NCI-H1417 treated with DMSO at 0.1 percent for 48 hours (cell line): ENCODE measurements at places on chromosomes 7 and 10.
A peak's percentile ranks its signal among the peaks of the same experiment; 100 is the strongest.

DNA sequence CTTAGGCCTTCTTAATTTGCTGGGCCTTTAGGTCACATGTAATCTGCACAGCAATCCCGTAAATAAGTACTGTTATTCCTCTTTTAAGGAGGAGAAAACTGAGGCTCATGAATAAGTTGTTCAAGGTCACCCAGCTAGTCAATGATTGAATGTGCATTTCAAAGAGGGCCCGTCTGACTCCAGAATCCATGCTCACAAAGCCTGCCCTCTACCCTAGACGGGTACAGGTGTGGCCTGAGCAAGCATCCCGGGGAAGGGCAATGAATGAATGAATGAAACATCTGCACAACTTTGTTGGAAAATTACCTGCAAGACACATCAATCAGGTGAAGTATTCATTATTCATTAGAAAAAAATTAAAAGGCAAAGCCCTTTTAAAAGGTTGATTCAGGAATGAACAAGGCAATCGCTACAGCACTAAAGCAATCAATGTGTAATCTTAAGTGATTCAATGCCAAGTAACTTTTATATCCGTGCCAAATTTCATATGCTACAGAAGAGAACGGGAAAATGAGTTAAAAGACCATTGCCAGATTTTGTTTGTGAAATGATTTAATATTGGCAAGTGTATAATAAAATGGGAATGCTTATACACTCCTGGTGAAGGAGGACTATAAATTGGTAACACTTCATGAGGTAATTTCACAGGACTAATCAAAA is 61.1 kb downstream of the TLL2 start:
- DNase-seq: no peak

GRCh38 chr7:157020514-157021070 is 10.1 kb upstream of the MNX1 start:
- DNase-seq: no peak

DNA sequence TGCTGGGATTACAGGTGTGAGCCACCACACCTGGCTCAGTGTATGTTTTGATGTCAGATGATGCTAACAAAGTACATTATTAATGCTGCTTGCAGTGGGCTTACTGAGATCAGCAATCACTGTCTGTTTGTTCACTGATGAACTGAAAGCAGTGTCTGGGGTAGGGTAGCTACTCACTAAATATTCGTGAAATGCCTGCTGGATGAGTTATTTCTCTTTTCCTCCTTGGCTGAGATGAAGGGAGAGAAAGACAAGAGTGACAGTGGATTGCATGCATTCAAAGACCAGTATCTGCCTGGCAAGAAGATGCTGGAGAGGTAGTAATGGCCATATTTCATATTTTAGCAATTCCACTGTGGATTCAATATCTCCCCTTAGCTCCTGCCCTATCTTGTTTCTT is 32.3 kb downstream of the FAM107B start:
- DNase-seq: no peak

DNA sequence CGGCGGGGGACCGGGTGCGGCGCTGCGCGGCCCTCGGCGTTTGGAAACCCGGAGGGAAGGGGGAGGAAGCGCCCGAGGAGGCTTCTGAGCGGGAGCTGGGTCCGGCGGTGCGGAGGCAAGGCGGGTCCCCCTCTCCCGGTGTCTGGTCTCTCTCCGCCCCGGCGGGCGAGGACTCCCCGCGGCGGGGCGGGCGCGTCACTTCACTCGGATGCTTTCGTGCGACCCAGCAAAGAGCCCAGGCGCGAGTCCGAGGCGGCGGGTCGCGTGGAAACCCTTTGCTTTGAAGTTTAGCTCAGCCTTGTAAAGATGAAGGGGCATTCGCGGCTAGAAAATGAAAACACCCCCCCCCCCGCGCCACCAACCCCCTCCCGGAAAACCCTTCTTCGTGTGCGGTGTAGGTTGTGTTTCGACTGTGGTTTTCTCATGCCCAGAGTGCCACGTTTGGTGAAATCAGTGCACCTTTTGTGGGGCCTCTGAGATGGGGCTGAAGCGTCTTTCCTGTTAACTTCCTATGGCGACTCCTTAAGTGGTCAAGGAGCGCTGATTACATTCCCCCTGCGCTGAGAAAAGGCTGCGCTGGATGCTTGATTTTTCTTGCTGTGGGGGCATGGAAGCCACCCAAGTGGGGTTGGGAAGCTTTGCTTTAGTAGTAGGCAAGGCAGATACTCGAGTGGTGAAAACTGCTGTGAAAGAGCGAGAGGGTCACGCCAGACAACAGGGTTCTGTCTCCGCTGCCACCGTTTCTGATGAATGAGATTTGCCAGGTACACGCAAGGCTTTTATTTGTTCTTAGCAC is 876 bp downstream of the GNAI1 start:
- DNase-seq: peak; percentile 26

DNA sequence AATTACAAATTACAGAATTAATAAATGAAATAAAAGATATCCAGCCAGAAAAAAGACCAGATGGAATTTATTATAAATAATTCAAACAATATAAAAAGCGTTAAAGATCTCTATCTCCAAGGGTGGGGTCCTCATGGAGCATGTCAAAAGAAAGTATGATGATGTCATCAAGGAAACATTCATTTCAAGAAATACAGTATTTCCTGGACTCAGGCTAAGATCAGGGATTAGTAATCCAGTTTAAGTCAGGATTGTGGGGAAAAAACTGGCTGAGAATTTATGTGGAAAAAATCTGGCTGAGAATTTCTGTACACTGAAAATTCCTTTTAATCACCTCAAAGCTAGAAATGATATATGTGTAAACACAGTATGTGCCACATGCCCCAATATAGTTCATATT is 1075.3 kb downstream of the XPNPEP1 start:
- DNase-seq: no peak

DNA sequence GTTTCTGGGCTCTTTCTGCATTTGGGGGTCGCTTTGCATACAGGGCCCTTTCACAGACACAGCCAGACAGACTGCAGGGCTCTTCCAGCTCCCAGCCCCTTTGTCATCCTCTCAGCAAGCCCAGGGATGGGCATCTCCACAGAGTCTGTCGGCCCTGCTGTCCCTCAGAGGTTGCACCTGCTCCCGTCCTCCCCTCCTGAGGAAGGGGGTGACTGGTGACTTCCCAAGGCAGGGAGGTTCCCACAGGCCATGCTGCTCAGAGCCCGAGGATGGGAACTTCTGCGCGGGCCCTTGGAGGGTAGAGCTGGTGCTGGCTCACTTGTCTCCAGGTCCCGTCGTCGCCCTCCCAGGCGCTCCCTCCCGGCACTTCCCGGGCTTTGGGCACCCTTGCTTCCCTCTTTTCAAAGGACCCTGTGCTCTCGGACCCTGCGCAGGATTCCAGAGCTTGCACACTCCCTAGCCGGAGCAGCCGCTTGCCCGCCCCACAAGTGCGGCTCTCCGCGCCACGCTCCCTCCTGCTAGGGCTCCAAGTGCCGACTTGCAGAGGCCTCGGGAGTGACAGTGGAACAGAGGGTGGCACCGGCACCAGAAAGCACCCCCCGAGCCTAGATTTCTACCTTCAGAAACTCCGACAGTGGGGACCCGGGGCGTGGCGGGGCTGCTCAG is 152.5 kb downstream of the PRKAG2 start:
- DNase-seq: no peak

DNA sequence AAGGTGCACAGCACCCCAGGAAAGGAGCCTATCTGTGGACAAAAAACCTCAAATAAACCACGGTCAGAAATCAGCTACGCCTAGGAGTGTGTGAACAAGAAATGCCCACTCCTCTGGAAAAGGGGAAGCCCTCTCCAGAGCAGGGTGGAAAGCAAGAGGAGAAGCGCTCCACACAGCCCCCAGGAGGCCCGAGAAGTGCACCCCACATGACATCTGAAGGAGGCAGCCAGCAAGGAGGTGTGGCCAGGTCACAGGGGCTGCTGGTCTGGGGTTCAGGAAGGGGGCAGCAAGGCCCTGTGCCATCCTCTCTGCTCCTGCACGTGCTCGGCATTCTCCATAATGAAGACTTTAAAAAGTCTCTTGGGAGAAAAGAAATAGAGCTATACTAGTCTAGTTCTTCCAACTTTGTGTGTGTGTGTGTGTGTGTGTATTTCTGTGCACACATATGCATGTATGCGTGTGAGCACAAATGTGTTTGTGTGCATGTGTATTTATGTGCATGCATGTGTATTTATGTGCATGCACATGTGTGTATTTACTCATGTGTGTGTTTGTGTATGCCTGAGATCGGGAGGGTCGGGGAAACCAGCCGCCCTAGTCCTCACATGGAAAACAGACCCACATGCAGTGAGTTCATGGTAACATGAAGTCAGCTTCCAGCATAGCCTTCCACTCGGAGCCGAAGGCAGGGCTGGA is 76.5 kb downstream of the TNS3 start:
- DNase-seq: no peak

GRCh38 chr7:95027234-95027872 is 120.0 kb downstream of the PPP1R9A start:
- DNase-seq: no peak

DNA sequence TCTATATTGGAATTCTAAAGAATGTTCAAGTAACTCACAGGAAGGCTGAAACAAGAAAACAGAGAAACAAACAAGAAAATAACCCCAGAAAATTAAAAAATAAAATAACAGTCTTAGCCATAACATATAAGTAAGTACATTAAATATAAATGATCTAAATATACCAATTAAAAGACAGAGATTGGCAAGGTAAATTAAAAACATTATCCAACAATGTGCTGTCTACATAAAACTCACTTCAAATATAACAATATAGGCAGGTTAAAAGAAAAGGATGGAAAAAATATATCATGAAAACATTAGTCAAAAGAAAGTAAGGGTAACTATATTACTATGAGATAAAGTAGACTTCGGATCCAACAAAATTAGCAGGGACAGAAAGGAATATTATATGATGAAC is 98.1 kb upstream of the NANOS1 start:
- DNase-seq: no peak

DNA sequence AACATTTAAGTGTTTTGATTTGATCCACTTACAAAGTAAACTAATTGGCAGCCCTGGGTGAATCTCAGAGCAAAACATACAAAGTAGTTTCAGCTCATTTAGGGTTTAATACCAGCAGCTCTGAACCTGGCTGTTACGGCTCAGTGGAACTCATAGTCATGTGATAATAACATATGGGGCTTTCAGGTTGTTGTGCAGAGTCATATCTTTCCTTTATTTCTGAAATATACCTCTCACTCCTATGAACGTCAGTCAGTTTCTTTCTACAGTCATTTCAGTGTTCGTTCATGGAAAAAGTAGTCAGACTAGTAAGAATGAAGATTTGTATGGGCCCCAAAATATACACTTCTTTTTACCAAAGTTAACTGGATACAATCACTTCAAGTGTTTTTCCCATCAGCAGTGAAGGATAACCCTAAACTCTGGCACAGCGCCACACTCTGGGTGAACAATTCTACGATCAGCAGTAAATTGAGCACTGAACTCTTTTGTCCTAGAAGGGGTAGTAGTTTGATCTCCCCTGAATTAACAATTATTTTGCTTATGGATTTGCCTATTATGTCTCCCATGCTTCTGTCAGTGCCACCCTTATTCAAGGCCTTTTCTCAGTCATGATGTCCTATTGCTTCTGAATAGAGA is 218.6 kb downstream of the THSD7A start:
- no peak for DNase-seq

GRCh38 chr10:23402856-23403255 is 36.0 kb upstream of the OTUD1 start:
- DNase-seq: no peak

- DNase-seq: no peak
Observed at GRCh38 chr10:62749093-62749683, 55.3 kb upstream of the ADO start.

GRCh38 chr7:70624500-70625103 is 507.3 kb upstream of the GALNT17 start:
- no peak for DNase-seq

- DNase-seq: no peak
Observed at GRCh38 chr7:43302211-43302711, 189.8 kb downstream of the HECW1 start.

DNA sequence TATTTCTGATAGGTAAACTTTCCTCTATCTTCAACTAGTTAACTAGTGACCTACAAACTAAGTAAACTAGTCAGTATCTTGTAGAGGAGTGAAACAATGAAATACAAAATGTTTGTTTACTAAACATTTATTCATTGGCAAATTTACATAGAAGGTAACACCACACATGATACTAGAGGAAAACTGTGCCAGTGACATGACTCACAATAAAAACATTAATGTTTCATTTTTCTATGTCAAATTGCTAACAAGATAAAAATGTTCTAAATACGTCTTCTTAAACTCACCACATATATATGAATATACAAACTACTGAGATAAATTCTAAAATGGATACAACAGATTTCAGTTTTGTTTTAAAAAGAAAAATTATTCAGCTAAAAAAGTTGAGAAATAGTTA is 471.3 kb downstream of the PARD3 start:
- no peak for DNase-seq

DNA sequence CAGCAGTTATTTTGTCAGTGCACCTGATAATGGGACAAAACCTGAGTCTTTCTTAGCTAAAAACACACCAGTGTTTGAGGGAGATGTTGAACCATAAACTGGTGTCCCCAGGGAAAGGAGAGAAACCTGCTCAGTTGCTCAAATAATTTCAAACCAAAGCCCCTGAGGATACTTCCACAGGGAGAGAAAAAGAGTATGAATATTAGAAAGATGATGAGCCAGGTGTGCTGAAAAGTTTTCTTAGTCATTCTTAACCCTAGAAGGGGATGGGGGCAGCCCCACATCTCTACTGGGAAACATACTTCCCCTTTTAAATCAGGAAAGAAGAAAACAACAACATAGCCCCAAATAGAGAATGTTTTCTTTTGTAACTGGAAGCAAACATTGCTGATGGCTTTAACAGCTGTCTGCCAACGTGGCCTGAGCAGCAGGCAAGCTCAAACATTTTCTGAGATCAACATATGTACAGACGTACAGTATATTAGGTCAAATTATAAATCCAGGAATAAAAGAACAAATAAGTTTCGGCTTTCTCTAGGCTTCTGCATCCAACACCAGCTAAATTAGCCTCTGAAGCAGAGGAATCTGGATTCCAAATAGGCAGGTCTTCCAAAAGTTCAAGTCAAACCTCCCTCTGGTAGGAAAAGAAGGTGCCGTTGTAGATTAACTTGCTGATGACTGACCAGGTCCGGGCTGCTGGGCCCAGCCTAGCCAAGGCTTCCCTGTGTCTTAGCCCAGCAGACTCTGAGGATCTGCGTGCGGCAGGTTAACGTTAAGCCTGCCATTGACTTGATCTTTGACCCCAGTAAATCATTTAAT is 30.5 kb upstream of the FBXW4 start:
- DNase-seq: no peak

- DNase-seq: no peak
Observed at GRCh38 chr10:119538632-119539358, 3.7 kb downstream of the RGS10 start.

- DNase-seq: no peak
Observed at GRCh38 chr10:71278691-71279588, 40.1 kb upstream of the SLC29A3 start.

DNA sequence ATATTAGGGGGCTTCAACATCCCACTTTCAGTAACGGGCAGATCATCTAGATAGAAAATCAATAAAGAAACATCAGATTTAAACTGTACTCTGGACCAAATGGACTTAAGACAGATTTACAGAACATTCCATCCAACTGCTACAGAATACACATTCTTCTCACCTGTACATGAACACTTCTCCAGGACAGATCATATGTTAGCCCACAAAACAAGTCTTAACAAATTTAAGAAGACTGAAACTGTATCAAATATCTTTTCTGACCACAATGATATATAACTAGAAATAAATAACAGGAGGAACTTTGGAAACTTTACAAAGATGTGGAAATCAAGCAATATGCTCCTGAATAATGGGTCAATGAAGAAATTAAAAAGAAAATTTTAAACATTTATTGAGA is 86.7 kb downstream of the MICU1 start:
- no peak for DNase-seq
